ENCODE measurements at places on chromosomes 1 and 21. TPM values are rescaled to one million over a fixed set of nuclear protein-coding genes. Genes with fewer than 3 reads are reported as not detected.

DNA sequence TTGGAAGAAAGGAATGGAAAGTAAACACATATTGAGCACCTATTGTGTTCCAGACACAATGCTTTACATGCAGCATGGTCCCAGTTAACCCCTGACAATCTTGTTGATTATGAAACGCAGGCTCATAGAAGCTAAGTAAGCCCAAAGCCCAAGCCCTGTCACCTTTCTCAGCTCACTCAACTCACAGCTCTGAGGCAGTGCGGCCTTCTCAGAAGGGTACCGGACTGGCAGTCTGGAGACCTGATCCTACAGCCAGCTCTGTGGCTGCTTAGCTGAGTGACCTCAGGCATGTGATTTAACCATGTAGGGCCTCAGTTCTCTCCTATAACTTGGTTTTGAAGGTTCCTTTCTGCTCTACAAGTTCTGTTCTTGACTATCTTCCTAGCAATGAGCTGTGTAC is 464 bp upstream of the RNASEL start:
- no peak for DNase-seq

DNA sequence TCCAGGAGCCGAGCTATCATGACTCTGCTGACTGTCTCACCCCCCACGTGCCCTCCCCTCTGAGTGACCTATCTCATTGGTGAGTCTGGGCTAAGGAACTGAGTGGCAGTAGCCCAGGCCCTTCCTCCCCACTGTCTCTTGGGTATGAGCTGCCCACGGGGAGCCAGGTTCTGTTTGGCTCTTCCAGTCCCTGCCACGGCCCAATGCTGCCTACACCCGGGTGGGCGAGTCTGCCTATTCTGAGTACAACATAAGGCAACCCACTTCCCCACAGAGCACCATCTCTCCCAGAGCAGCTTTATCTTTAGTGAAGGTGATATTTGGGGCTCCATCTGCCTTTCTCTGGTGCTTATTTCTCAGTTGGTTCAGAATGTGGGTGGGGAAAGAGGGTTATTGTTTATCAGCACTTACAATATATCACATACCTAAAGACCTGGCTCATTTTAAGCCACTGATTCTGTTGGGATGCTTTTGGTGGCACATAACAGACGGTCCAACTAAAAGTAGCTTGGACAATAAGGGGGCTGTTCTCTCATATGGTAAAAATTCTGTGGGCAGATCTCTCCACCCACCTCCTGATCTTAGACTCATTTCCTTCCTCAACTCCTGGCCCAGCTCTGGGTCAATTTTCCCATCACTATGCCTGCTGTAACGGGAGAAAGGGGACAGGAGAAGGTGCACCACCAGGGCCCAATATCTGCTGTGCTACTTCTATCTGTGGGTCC is 27.7 kb upstream of the VWA5B1 start:
- DNase-seq: no peak

DNA sequence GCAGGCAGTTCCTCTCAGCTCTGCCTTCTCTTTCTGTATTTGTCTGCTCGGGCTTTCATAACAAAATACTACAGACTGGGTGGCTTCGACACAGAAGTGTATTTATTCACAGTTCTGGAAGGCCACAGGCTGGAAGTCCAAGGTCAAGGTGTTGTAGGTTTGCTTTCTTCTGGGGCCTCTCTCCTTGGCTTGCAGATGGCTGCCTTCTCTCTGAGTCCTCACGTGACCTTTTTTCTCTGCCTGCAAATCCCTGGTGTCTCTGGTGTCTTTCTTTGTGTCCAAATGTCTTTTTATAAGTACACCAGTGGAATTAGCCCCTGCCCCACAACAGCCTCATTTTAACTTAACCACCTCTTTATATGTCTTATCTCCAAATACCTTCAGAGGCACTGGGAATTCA is 250.0 kb downstream of the TM2D1 start:
- DNase-seq: no peak

- DNase-seq: no peak
Observed at GRCh38 chr1:1115136-1115785, 628 bp downstream of the C1orf159 start.

GRCh38 chr1:59071876-59072582 is 224.9 kb upstream of the FGGY start:
- DNase-seq: no peak

DNA sequence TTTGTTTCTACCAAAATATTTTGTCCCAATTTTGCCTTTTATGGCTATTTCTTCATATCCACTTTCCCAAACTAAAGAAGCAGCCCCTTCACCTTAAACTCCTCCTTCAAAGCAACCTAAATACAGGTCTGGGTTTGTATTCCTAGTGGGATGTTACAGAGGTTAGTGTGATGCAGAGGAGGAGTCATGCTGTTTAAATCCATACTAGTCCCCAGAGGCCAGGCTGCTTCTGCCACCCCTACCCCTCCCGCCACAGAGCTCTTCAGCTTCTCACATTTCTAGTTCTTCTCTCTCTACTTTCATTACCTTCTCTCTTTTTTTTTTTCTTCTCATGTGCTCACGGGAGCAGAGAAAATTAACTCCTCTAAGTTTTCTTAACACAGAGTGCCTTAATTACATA is 29.3 kb downstream of the SELL start:
- DNase-seq: no peak

- no peak for DNase-seq
Observed at GRCh38 chr1:103327054-103327719, 198.3 kb upstream of the RNPC3 start.

Gene OR2L13
- total RNA-seq: not detected

Gene CHI3L1
- 0.40 TPM for total RNA-seq

Gene LRRC7
- total RNA-seq: 4.1 TPM

Gene LCE1A
- total RNA-seq: not detected

Data from mucosa of gallbladder (tissue), 1 donor.